Progenitor cell of endocrine pancreas (in vitro differentiated cells): ENCODE measurements at places on chromosomes 2 and 18. TPM values are rescaled to one million over a fixed set of nuclear protein-coding genes. Genes with fewer than 3 reads are reported as not detected.

GRCh38 chr2:72112981-72113846 lies 34.4 kb downstream of the CYP26B1 start:
- no peak for DNase-seq
- no peak overlapping the region for H3K27ac ChIP-seq
- H3K36me3 ChIP-seq: no peaks in the 10 kb centered on the region
- peaks cover 6% of the 10 kb centered on the region for H3K27me3 ChIP-seq
- no peaks in the 10 kb centered on the region for H3K4me1 ChIP-seq
- no peak overlapping the region for H3K4me3 ChIP-seq

DNA sequence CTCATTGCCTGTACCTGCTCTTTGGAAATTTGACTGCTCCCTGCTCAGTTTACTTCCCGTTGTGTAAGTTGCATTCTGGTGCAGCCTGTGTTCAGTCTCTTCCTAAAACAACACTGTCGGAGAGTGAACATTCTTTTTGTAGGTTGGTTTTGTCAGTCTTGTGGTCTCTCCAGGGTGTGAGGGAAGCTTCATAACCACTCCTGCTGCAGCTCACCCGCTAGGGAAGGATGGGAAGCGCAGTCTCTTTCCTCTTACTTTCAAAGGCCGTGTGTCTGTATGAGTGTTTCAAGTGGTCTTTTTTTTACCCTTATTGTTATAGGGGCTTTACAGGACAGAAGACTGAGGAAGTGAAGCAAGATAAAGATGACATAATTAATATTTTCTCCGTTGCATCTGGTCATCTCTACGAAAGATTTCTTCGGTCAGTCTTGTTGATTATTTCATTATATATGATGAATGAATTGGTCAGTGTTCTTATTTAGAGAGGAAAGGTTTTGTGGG lies 87.2 kb downstream of the UGGT1 start:
- H3K4me1 ChIP-seq: no peaks in the 10 kb centered on the region
- no peak overlapping the region for H3K27ac ChIP-seq
- H3K4me3 ChIP-seq: no peak overlapping the region
- peaks cover 25% of the 10 kb centered on the region for H3K36me3 ChIP-seq
- no peak for DNase-seq

DNA sequence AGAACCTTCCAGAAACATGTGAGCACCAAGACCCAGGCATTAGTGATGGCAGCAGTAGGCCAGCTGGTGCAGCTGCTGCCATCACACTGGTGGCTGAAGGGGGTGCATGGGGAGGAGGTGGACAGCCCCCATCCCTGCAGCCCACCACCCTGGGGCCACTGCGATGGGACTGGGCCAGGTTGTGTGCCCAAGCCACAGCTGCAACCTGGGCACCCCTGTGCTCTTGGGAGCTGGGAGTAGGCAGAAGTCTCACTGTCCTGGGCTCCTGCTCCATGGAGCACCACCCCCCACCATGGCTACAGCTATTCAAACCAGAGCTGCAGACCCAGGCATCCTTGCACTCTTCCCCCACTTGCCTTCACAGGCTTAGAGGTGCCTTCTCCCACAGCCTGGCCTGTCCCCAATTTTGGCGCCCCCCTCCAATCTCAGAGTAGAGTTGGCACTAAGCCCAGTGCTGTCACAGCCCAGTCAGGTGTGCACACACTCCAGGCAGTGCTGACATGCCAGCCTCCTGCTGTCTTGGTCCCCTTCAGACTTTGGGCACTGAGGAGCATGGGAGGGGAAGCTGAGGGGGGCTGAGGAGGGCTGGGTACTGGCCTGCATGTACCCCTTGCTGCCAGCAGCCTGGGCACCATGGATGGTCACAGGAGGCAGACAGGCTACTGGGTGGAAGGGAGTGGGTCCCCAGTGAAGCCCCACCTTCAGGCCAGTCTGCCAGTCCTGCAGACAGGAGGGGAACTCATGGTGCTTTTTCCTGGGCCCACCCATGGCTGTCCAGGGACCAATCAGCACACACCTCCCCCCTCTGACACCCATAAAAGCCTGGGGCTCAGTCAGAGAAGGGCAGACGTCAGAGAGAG lies 67.1 kb downstream of the CYP26B1 start:
- H3K4me1 ChIP-seq: peaks cover 11% of the 10 kb centered on the region
- H3K4me3 ChIP-seq: no peak overlapping the region
- H3K27me3 ChIP-seq: peaks cover 7% of the 10 kb centered on the region
- no peaks in the 10 kb centered on the region for H3K36me3 ChIP-seq
- no peak overlapping the region for H3K27ac ChIP-seq

DNA sequence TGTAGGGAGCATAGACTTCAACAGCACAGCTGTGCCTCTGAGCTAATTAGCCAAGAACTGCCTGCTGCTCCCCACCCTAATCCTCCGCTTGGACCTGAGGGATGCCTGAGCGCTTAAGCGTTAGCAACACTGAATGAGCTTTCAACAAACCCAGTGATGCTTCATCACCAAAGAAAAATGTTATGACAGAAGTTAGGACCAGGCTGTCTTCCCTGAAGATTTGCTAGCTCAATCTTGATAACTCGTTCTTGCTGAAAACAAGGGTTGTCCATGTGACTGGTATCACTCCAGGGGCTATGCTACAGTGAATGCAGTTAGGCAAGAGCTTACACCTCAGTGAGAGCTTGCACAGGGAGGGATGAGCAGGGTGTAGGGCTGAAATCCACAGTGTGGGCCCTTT lies 190.7 kb upstream of the SIX2 start:
- H3K36me3 ChIP-seq: peaks cover 1% of the 10 kb centered on the region
- H3K27me3 ChIP-seq: peaks cover 4% of the 10 kb centered on the region
- no peak overlapping the region for H3K27ac ChIP-seq
- DNase-seq: no peak

The POTEC gene
- not detected in 2 replicates for total RNA-seq

The SLC4A5 gene
- total RNA-seq: 4.1 and 5.9 TPM in 2 replicates

The MZT2B gene
- total RNA-seq: 190 and 207 TPM in 2 replicates

DNA sequence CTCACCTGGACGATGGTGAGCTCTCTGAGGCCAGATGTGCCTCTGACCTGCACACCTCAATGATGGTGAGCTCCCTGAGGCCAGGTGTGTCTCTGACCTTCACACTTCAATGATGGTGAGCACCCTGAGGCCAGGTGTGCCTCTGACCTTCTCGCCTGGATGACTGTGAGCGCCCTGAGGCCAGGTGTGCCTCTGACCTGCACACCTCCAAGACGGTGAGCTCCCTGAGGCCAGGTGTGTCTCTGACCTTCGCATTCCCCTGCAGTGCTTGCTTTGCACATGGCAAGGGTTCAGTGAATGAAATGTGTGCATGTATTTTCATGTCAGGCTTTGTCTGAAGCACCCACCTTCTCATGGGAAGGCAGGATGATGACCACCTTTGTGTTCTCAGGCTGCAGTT lies 95.5 kb downstream of the PTGR3 start:
- H3K4me3 ChIP-seq: no peak overlapping the region
- no peak overlapping the region for H3K27ac ChIP-seq
- H3K27me3 ChIP-seq: no peaks in the 10 kb centered on the region
- DNase-seq: no peak
- H3K36me3 ChIP-seq: no peaks in the 10 kb centered on the region

- DNase-seq: no peak
- no peaks in the 10 kb centered on the region for H3K27me3 ChIP-seq
- no peak overlapping the region for H3K27ac ChIP-seq
Measured at GRCh38 chr18:39801010-39801409, 2154.0 kb upstream of the PIK3C3 start.

The STAM2 gene
- total RNA-seq: 32.8 and 36.2 TPM in 2 replicates

DNA sequence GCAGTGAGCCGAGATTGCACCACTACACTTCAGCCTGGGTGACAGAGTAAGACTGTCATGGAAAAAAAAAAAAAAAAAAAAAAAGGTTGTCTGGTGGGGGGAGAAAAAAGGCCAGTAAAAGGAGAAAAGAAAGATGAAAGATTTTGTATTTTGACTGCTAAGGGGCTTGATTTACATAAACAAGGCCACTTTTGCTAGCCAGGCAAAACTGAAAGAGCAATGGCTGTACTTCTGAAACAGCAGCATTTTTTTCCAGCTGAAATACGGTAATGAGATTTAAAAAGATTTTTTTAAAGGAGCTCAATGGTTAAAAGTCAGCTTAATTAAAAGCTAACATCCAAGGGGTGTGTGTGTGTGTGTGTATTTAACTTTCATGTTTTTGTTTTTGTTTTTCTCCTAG lies 11.3 kb upstream of the OXER1 start:
- no peaks in the 10 kb centered on the region for H3K27me3 ChIP-seq
- no peak overlapping the region for H3K27ac ChIP-seq
- no peak overlapping the region for H3K4me3 ChIP-seq
- peaks cover 1% of the 10 kb centered on the region for H3K4me1 ChIP-seq

The ERMN gene
- 0.22 TPM in 1 of 2 replicates, not detected in the other for total RNA-seq
